ENCODE measurements at places on chromosomes 13 and 19.
A peak's percentile ranks its signal among the peaks of the same experiment; 100 is the strongest.

DNA sequence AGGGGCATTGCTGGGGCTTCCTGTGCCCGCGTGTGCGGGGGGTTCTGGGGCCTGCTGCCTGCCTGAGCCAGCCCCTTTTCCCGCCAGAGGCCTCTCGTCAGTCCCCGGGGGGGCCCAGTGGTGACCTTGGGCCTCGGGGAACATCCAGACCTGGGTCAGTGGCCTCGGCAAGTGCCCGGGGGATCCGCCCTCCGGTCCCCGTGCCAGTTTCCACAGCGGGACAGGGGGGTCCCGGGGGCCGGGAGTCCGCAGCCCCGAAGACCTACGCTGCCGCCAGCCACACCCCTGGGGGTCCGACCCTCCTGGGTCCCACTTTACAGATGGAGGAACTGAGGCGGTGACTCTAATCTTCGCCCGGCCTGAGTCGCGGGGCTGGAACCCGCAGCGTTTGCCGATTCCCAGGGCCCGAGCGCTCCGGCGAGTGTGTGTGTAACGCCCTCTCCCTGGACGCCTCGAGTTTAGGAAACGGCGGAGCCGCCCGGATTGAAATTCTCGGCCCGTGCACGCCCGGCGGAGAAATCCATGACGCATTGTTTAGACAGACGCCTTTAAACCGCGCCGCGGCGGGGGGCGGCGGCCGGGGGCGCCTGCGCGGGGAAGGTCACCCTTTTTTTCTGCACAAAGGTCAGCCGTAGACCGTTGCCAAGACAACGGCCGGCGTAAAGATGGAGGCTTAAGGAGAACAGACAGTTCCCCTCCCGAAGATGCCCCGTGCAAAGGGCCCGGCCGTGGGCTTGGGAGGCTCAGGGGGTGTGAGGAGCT lies 39.3 kb downstream of the EFNA2 start:
- no peaks in the 10 kb centered on the region for H3K36me3 ChIP-seq
- H3K4me1 ChIP-seq = peaks cover 5% of the 10 kb centered on the region
- DNase-seq = peak; percentile 61
- no peak overlapping the region for H3K27ac ChIP-seq
- H3K4me3 ChIP-seq = peak overlapping the region; percentile 6
- peaks cover 18% of the 10 kb centered on the region for H3K27me3 ChIP-seq

- no peaks in the 10 kb centered on the region for H3K27me3 ChIP-seq
- no peaks in the 10 kb centered on the region for H3K36me3 ChIP-seq
- DNase-seq = no peak
- H3K4me1 ChIP-seq = no peaks in the 10 kb centered on the region
- H3K27ac ChIP-seq = no peak overlapping the region
Measured at GRCh38 chr13:82717249-82717648, 1165.0 kb downstream of the SLITRK1 start.

GRCh38 chr13:27203854-27204253 lies 32.2 kb upstream of the USP12 start:
- no peaks in the 10 kb centered on the region for H3K27me3 ChIP-seq
- no peak overlapping the region for H3K4me3 ChIP-seq
- no peak overlapping the region for H3K27ac ChIP-seq
- no peaks in the 10 kb centered on the region for H3K4me1 ChIP-seq
- no peaks in the 10 kb centered on the region for H3K36me3 ChIP-seq

DNA sequence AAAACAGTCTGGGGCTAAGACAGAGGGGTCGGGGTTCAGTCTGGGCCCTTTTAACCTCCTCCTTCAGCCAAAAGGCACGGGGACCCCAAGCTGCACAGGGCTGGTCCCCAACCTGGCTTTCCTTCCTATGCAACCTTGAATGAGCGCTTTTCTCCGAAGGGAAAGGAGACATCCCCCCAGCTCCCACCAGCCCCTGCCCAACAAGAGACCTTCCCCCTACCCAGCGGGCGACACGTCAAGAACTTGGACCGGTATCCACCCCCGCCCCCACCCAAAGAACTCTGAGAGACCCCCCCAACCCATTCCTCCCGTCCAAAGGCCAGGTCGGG lies 35.0 kb upstream of the NANOS3 start:
- no peaks in the 10 kb centered on the region for H3K27me3 ChIP-seq
- H3K4me3 ChIP-seq = peak overlapping the region; percentile 88
- no peaks in the 10 kb centered on the region for H3K36me3 ChIP-seq
- H3K4me1 ChIP-seq = peaks cover 15% of the 10 kb centered on the region

GRCh38 chr13:63463782-63464610 lies 2048.3 kb upstream of the PCDH20 start:
- no peak for DNase-seq
- no peaks in the 10 kb centered on the region for H3K4me1 ChIP-seq
- no peak overlapping the region for H3K27ac ChIP-seq
- no peak overlapping the region for H3K4me3 ChIP-seq
- H3K36me3 ChIP-seq = no peaks in the 10 kb centered on the region

DNA sequence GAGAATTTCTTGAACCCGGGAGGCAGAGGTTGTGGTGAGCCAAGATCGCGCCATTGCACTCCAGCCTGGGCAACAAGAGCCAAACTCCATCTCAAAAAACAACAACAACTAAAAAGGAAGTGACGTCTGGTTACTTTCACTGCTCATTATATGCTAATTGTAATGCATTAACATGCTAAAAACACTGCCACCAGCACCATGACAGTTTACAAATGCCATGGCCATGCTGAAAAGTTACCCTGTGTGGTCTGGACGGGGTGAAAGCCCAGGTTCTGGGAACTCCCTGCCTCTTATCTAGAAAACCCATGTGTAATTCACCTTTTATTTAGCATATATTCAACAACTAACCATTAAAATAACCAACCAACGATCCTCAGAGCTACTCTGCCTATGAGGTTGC lies 28.1 kb downstream of the CPT1C start:
- no peaks in the 10 kb centered on the region for H3K27me3 ChIP-seq
- H3K4me3 ChIP-seq = no peak overlapping the region
- H3K27ac ChIP-seq = no peak overlapping the region
- no peaks in the 10 kb centered on the region for H3K4me1 ChIP-seq

- H3K27ac ChIP-seq = no peak overlapping the region
- no peaks in the 10 kb centered on the region for H3K36me3 ChIP-seq
- no peak overlapping the region for H3K4me3 ChIP-seq
- no peaks in the 10 kb centered on the region for H3K27me3 ChIP-seq
Measured at GRCh38 chr13:39450176-39450575, 152.8 kb downstream of the LHFPL6 start.

DNA sequence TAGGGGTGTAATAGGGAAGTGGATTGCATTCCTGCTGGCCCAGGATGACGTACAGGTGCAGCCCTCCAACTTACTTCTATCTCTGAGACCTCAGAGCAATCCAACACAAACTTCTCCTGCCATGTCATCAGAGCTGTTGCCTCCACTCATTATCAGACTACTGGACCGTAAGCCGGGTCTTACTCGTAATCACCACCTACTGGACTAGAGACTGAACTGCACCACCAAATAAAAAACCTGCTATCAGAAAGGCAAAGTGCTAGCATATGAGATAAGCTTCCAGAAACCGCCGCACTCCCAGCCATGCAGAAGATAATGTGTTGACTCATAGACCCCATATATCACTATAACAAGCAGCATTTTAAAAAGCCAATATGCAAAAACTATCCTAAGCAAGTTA lies 102.0 kb downstream of the SLITRK1 start:
- no peaks in the 10 kb centered on the region for H3K4me1 ChIP-seq
- no peak overlapping the region for H3K4me3 ChIP-seq
- no peaks in the 10 kb centered on the region for H3K27me3 ChIP-seq

DNA sequence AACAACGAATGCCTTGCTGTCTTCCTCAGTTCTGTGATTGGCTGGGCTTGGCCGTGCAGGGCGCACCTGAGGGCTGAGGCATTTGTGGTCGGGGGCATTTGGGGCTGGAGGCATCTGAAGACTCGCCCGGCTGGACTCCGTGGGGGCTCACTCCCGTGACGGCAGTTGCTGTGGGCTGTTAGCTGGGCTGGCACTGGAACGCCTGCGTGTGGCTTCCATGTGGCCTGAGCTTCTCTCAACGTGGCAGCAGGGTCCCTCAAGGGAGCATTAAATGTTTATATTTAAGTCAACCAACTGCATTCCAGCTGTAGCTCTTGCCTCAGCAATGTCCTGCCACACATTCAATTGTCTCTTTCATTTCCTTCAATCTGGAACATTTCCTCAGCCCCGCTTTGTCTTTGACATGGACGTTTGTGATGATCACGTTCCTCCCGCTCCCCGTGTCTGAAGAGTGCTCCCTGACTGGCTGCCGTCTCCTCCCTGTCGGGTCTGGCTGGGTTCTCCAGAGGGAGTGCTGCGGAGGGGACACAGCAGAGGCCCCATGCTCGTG lies 21.0 kb downstream of the CCDC8 start:
- no peaks in the 10 kb centered on the region for H3K4me1 ChIP-seq
- DNase-seq = no peak
- no peak overlapping the region for H3K4me3 ChIP-seq
- H3K27me3 ChIP-seq = no peaks in the 10 kb centered on the region
- H3K36me3 ChIP-seq = peaks cover 11% of the 10 kb centered on the region
- no peak overlapping the region for H3K27ac ChIP-seq

DNA sequence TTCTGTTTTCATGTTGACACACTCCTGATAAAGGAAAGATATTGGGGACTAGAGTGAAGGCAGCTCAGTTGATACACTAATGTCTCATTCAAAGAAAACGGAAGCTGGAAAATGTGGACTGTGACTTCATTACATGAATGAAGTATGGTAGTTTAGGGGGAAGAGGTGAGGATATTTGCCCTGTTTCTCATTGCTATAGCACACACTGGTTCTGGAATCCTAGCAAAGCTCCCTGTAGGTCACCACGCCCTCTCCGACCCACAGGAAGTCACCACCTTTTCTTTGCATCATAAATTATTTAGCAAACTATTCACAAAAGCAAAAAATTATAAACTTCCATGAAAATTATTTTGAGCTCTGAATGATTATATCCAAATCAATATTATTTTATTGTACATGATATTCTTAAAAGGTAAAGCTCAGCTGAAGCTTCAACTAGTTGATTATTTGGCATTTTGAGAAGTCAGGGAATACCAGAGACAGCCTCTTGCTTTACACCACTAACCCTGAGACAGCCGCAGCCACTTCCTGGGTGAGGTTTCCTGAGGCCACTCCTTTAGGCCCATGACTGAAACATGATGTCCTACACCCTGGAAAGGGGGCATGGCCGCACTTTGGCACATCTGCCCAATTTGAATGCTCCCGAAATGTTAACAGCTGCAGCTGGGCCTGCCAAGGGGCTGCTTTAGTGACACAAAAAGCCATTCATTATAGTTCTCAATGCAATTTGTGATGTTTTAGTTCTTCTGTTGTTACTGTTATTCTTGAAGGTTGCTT lies 50.0 kb upstream of the WDFY2 start:
- H3K4me1 ChIP-seq = no peaks in the 10 kb centered on the region
- H3K4me3 ChIP-seq = no peak overlapping the region
- no peaks in the 10 kb centered on the region for H3K36me3 ChIP-seq
- no peak overlapping the region for H3K27ac ChIP-seq
- DNase-seq = no peak

DNA sequence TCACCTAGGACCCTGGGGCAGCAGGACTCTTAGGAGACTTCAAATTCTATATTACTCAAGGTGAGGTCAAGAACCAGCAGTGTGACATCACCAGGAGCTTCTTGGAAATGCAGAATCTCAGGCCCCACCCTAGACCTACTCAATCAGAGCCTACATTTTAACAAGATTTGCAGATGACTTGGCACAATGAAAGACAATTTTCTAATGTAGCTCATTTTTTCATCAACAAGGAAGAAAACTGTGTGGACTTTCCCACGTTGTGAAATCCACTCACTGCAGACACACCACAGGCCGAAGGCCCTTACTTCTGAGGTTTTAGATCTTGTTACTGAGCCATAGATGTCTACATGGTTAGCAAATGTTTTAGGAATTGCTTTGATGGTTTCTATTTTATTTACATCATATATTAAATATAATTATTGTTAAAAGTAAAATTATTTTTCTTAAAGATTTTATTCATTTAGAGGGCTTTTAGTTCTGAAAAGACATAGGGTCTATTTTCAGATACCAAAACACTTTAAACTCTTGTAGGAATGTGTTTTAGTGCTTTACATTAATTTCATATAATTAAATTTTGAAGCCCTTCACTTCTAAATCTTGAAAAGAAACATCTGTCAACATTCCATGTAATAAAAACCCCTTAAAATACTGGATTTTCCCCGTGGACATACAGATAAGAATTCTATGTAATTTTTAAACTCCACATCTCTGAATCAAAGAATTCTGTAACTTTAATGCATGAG lies 18.5 kb upstream of the STARD13 start:
- no peaks in the 10 kb centered on the region for H3K4me1 ChIP-seq
- H3K4me3 ChIP-seq = no peak overlapping the region
- no peak overlapping the region for H3K27ac ChIP-seq
- DNase-seq = no peak

- H3K27ac ChIP-seq = no peak overlapping the region
Measured at GRCh38 chr13:26628706-26629105, 71.2 kb downstream of the WASF3 start.

DNA sequence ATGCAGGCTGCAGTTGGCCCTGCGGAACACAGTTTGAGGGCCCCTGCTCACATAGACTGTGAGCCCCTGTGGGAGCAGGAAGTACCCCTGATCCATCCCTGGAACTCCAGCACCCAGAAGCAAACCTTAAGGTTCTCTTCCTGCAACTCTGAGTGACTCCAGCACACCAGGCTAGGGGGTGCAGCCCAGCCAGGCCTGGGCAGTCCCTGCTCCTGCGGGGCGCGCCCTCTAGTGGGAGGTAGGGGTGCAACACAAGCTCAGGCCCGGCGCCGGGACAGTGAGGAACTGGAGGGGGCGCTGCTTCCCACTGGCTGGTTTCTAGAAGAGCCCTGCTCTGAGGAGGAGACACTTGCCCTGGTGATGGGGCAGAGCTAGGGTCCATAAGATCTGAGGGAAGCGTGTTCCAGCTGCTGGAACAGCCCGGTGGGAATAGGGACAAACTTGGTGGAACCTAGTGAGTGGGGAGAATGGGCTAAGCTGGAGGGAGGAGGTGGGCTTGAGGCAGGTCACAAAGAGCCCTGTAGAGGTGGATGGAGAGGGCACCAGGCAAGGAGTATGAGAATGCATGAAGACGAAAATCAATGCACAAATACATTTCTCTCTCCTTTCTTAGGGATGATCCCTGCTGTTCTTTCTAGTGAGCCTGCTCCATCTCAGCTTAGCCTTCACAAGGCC lies 5.0 kb downstream of the ZSCAN5A start:
- DNase-seq = peak; percentile 48
- H3K4me1 ChIP-seq = peaks cover 5% of the 10 kb centered on the region
- no peaks in the 10 kb centered on the region for H3K36me3 ChIP-seq
- H3K27me3 ChIP-seq = no peaks in the 10 kb centered on the region
- no peak overlapping the region for H3K4me3 ChIP-seq

GRCh38 chr19:50314724-50315708 lies 14.2 kb downstream of the KCNC3 start:
- no peaks in the 10 kb centered on the region for H3K36me3 ChIP-seq
- H3K4me3 ChIP-seq = no peak overlapping the region
- DNase-seq = no peak
- no peak overlapping the region for H3K27ac ChIP-seq
- H3K27me3 ChIP-seq = peaks cover 11% of the 10 kb centered on the region

Measured in colonic mucosa (tissue), 4 donors.